ENCODE measurements at places on chromosomes 5 and 9. TPM values are rescaled to one million over a fixed set of nuclear protein-coding genes. Genes with fewer than 3 reads are reported as not detected.

MTMR12 gene
- total RNA-seq: 24.3 TPM

GFPT2 gene
- 0.12 TPM for total RNA-seq

KCNMB1 gene
- not detected for total RNA-seq

TLX3 gene
- total RNA-seq: not detected

TAF11L3 gene
- not detected for total RNA-seq

SLC22A4 gene
- total RNA-seq: not detected

DMRT3 gene
- total RNA-seq: not detected

BARX1 gene
- not detected for total RNA-seq

LRRC19 gene
- total RNA-seq: not detected

PCDHB7 gene
- not detected for total RNA-seq

NFIB gene
- total RNA-seq: not detected

PCDHGA5 gene
- 0.05 TPM for total RNA-seq

CCDC183 gene
- 0.97 TPM for total RNA-seq

RGP1 gene
- 24.7 TPM for total RNA-seq

C9orf152 gene
- not detected for total RNA-seq

NR6A1 gene
- 0.10 TPM for total RNA-seq

DIPK1B gene
- total RNA-seq: not detected

PCDHB9 gene
- total RNA-seq: not detected

SEMA5A gene
- 0.12 TPM for total RNA-seq

NTRK2 gene
- 2.3 TPM for total RNA-seq

FBXL7 gene
- not detected for total RNA-seq

TMEM215 gene
- not detected for total RNA-seq

DBH gene
- total RNA-seq: not detected

BTNL8 gene
- not detected for total RNA-seq

NEURL1B gene
- 7.8 TPM for total RNA-seq

PRR7 gene
- total RNA-seq: 9.7 TPM

FBXW11 gene
- 27.3 TPM for total RNA-seq

RASEF gene
- not detected for total RNA-seq

MRPL50 gene
- total RNA-seq: 11.7 TPM

SPATA31D4 gene
- not detected for total RNA-seq

ANKRD18A gene
- total RNA-seq: 1.9 TPM

FOXD4L6 gene
- total RNA-seq: not detected

ZNG1E gene
- 40.8 TPM for total RNA-seq

EGFLAM gene
- not detected for total RNA-seq

FKTN gene
- 12.8 TPM for total RNA-seq

HMCN2 gene
- total RNA-seq: not detected

STPG3 gene
- total RNA-seq: not detected

TMEFF1 gene
- total RNA-seq: not detected

RFX3 gene
- total RNA-seq: 11.8 TPM

LCN2 gene
- not detected for total RNA-seq

KCNV2 gene
- not detected for total RNA-seq
